ENCODE measurements at places on chromosomes 16 and 17.

DNA sequence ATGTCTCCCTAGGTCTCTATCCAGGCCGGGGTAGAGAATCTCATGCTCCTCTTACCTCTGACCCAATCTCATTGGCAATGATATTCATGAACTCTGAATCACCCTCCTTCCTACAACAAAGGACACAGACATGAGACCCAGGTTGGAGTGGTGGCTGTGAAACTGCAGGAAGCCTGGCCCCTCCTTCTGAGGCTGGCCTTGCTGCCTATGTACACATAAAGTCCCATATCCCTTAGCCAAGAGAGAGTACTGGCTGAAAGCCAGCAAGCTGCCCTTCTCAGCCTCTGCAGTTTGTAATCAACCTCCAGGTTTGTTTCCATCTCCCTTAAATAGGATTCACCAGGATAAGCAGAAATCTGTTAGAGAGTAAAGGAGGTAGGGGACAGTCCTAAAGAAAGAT, 10.6 kb downstream of the AARSD1 start:
- DNase-seq: no peak

- DNase-seq: no peak
These were observed 2.0 kb downstream of the GPT2 start for GRCh38 chr16:46885960-46886763.

- DNase-seq: no peak
These were observed 3.5 kb upstream of the SALL1 start for GRCh38 chr16:51154271-51155171.

GRCh38 chr16:73483076-73483791, 435.3 kb upstream of the ZFHX3 start:
- no peak for DNase-seq

GRCh38 chr17:18946536-18946935, 5.4 kb upstream of the SLC5A10 start:
- no peak for DNase-seq
